CD8-positive, alpha-beta memory T cell (primary cell): ENCODE measurements at places on chromosomes 7 and 10.

GRCh38 chr7:107579885-107580715 lies at the start of gene BCAP29:
BCAP29 (plus strand) TSS chr7:107580246; CDS start chr7:107580773, 527 bp downstream.
- DNase-seq: peak; percentile 73

DNA sequence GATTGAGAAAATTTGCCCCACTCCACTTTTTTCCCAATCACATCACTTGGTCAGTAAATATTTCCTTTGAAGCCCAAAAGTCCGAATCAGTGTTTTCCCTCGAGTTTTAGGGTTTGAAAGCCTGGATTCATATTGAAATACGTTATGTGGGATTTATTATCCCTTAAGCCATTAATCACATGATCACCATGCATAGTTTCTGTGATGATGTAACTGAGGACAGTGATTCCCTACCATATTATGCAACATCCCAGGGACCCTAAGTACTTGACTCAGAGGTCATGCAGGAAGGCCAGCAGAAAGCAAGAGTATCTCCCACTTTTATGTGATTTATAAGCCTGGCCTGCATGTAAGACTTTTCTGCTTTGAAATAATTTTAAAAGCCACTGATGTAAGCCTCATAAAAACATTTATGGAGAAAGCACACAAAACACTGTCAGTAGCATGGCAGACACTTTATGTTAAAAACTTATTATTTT lies 630.6 kb upstream of the ZWINT start:
- DNase-seq: no peak

DNA sequence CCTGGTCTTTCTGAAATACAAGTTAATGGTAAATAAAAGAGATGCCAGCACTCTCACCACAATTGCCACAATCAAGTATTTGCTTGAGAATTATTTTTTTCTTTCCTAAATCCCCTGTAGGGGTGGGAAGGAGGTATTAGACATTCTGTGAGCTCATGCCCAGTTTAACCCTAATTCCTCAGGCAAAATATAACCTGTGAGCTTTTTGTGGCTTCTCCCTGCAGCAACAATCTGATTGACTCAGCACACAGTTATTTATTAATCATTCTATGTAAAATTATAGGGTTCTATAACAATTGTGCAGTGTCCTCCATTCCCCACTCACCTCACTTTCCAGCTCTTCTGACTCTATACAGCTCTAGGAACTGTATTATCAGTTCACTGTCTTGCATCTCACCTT lies 66.3 kb downstream of the GLI3 start:
- no peak for DNase-seq

GRCh38 chr7:134899729-134900128 lies 86.6 kb upstream of the AGBL3 start:
- no peak for DNase-seq

DNA sequence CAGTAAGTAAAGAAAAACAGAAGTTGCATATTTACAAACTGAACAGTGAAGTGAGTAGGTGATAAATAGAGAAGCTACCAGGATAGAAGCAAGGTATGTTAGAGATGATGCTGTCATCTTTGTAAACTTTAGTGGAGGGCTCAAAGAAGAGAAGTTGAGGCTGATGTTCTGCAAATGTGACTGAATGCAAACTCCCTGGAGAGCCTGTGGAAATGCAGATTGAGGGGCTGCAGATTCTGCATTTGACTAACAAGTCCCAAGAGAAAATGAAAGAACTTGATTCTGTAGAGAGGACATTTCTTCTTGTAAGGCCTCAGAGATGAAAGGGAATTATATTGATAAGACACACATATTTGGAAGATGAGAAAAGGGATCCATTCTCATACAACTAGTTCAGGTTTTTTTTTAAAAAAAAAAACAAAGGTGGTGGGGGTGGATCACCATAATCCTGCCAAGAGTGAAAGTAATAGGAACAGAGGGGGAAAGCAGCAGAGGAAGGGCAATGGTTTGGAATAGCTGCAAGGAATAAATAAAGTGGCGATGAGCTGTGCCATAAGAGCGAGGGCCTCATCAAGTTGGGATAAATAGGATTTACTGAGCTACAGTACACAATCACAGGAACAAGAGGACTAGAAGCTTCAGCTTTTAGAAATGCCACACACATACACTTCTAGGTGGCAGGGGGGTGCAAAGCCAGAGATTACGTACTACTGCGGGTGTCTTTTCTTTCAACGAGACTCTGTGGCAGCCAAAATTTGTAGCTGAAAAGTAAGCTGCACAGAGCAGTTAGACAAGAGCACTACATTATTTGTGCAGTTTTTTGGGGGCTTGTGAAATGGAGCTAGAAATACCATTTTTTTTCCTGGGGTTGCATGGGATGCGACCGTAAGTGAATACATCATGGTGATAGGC lies 778.5 kb downstream of the NRG3 start:
- DNase-seq: no peak

GRCh38 chr10:1217237-1217587 lies 161.0 kb downstream of the WDR37 start:
- DNase-seq: no peak
